T-helper 22 cell (primary cell): ENCODE measurements at places on chromosomes 1 and 21.

DNA sequence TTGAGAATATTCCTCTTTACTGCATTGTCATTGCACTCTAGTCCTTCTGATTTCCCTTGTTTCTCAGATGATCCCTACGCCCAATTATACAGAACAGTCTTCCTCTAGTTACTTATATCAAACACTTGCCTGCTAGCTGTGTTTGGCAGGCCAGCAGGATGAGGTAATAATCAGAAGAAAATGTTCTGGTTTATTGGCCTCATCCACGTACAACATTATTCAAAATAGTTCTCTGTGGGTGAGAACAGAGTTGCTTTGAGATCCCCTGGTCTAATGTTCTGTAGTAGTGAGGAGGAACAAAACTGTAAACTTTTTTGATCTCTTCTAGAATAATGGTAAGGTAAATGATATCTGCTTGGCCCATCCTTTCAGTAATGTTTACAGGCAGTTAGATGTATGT is 22.3 kb upstream of the C1orf105 start:
- DNase-seq: no peak

DNA sequence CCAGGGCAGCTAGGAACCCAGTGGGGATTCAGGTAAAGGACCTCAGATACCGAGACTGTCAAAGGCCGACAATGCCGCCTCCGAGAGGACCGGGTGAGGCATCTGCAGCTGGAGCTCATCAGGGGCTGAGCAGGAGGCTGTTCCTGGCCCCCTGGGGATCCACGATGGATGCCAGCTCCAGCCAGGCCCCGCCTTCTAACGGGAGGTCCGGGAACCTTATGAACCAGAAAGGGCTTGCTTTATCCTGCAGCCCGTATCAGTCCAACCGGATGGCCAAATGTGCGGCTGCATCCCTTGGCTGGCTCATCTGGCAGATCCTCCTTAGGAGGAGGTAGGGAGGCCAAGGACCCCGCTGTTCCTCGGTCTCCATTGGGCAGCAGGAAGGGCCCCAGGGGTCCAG is 32.0 kb downstream of the SLC45A1 start:
- no peak for DNase-seq

DNA sequence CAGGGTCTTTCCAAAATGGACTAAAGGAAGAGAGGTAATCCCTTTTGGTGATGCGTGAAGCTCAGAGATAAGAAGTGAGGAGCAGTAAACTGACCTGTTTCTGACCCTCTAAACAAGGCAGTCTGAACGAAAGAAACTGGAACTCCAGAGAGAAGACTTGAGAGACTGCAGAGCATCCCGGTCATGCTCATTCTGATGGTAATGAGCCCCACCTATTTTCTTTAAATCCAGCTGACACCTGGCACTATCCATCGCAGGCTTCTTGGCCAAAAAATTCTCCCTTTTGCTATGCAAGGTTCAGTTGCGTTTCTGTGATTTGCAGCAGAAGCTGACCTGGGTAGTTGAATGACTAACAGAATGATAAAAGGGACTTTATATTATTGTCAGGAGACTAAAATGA is 105.9 kb upstream of the KCNK2 start:
- DNase-seq: no peak

DNA sequence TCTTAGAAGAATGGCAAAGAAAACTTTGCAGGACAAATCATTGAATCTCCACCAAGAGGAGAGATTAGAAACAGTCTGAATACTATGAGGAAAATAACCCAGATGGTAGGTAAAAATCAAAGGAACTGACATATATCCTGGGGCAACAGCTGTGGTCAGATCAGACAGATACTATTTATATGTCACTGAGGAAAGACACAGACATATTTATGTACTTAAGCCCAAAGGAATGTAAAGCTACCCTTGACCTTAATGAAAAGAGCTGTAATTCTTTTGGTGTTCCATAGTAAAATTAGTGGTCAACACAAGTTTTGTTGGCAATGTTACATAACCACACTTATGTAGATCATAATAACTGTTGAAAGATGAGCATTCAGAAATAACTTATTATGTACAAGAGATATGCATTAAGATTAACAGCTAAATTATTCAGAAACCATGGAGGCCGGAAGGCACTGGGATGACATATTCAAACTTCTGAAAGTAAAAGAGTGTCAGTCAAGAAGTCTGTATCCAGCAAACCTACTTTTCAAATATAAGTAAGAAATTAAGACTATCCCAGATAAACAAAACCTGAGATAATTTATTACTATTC is 166.1 kb upstream of the SAMSN1 start:
- no peak for DNase-seq

DNA sequence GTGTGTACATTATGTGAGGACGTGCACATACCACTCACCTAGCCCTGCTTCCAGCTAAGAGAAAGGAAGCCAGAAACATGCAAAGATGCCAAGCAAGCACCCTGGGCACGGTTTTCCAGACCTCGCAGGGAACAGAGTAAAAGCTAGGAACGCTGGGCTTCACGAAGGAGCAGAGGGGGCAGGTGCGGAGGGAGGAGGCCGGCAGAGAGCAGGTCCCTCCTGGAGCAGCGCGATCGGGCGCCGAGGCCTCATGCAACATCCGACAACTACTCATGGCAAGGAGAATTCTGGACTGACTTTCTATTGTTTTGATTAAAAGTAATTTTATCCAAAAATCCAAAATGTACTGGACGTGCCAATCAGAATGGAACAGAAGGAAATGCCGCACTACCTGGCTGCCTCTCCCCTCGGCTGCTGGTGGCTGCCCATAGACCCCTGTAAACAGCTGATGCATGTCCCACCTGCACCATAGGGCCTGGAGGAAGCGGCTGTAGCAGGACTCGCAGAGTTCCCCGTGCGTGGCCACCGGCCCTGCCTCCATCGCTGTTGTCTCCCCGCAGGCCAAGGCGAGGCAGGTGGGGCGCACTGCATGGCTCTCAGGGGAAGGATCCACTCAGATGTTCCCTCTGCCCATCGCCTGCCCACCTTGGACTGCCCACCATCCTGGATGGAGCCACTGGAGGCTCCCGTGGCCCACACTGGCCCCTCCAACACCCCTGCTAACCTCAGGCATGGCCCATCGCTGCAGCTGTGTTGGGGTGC is 93.5 kb downstream of the WDR4 start:
- DNase-seq: no peak

DNA sequence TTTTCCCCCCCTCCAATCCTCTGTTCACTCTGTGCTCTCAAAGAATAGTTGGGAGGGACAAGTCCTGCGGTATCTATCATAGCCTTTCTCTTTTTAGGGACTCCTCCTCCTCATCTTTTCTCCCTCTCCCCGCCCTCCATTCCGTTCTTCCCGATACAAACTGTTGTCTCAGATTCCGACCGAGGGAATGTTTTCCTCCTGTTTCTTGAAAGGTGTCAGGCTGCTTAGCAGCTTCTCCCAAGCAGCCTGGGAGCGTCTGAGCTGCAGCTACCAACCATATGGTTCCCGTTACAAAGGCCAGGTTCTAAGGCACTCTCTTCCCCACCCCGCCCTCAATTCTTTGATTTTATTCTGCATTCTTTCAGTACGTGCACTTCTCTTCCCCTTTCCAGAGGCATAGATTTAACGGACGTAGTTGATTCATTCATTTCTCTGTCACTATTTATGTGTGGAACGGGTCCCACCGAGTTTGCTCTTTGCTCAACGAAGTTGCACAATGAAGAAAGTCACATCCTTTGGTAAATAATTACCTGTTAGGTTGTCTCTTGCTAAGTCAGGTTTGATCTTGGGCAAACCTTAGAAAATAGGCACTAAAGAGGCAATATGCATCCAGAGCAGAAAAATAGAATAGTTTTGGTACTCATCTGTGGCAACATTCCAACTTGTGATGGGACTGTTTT is 2.8 kb downstream of the ADGRL2 start:
- no peak for DNase-seq

DNA sequence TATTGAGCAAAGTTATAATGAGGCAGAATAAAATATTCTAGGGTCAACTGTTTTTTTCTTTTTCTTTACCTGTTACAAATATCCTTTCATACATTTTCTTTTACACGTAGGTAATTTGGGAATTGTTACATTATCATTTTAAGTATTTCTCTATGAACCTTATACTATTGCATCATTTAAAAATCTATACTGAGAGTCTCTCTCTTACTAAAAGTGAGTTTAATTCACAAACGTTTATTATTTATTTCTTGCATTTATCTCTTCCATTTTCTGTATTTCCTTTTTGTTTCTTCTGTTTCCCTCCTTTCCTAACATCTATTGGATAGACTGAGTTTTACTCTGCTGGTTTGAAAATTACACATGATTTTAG is 25.4 kb upstream of the CLCA4 start:
- no peak for DNase-seq

DNA sequence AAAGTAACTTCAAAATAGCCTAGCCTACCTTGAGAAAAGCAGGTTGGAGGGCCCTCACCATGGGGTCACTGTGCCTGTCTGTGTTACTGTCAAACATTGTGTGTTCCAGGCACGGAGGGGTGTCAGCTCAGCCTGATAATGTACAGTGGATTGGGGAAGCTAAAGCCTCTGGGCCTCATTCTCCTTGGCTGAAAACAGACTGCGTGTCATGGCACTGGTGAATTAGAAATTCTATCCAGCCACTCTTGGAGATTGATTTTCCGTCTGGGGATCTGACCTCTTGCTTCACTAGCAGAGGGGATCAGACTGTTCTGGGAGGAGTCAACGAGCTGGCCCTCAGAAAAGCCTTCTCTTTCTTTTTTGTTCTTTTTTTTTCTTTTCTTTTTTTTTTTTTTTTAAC is 123.5 kb upstream of the HOOK1 start:
- DNase-seq: no peak

- DNase-seq: no peak
These were observed 84.1 kb downstream of the ADCY10 start for GRCh38 chr1:167829868-167830267.

DNA sequence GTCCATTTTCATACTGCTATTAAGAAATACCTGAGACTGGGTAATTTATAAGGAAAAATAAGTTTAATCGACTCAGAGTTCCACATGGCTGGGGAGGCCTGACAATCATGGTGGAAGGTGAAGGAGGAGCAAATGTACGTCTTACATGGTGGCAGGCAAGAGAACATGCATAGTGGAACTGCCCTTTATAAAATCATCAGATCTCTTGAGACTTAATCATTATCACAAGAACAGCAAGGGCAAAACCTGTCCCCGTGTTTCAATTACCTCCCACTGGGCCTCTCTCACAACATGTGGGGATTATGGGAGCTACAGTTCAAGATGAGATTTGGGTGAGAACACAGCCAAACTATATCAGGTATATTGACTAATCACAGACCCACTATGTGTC is 370.2 kb upstream of the USP24 start:
- DNase-seq: no peak
